ENCODE measurements at places on chromosomes 7 and 10. TPM values are rescaled to one million over a fixed set of nuclear protein-coding genes. Genes with fewer than 3 reads are reported as not detected.

Gene INA
- total RNA-seq, result 0.30 TPM

Gene SPAM1
- not detected for total RNA-seq

Gene HUS1
- 11.1 TPM for total RNA-seq

Gene OR6B1
- total RNA-seq, result not detected

Gene ZNF467
- 1.7 TPM for total RNA-seq

Gene GRID2IP
- not detected for total RNA-seq

Gene BICC1
- total RNA-seq, result 102 TPM

Gene OR13A1
- not detected for total RNA-seq

Gene CFAP58
- 0.75 TPM for total RNA-seq

Gene LIPJ
- total RNA-seq, result not detected

Gene GIMAP1
- not detected for total RNA-seq

Data from smooth muscle cell of the coronary artery (primary cell).